ENCODE measurements at places on chromosomes 4 and X. TPM values are rescaled to one million over a fixed set of nuclear protein-coding genes. Genes with fewer than 3 reads are reported as not detected.
A peak's percentile ranks its signal among the peaks of the same experiment; 100 is the strongest.

GRCh38 chr4:116668190-116668589 lies 417.2 kb downstream of the TRAM1L1 start:
- no peaks in the 10 kb centered on the region for H3K36me3 ChIP-seq
- no peaks in the 10 kb centered on the region for H3K4me1 ChIP-seq
- no peak overlapping the region for H3K4me3 ChIP-seq
- H3K27ac ChIP-seq: no peak overlapping the region
- no peak for DNase-seq

- no peak for DNase-seq
- no peak overlapping the region for H3K27ac ChIP-seq
- H3K4me3 ChIP-seq: no peak overlapping the region
These were observed 267.4 kb downstream of the ANK2 start for GRCh38 chr4:113316879-113317278.

- H3K27me3 ChIP-seq: no peaks in the 10 kb centered on the region
- DNase-seq: no peak
- peaks cover 11% of the 10 kb centered on the region for H3K4me1 ChIP-seq
- H3K4me3 ChIP-seq: peak overlapping the region; percentile 21
- H3K36me3 ChIP-seq: no peaks in the 10 kb centered on the region
- H3K27ac ChIP-seq: peak overlapping the region; percentile 95
These were observed 1.2 kb upstream of the CDK16 start for GRCh38 chrX:47217121-47217851.

GRCh38 chrX:119802546-119802945 lies 11.1 kb upstream of the RPL39 start:
- no peak overlapping the region for H3K27ac ChIP-seq
- H3K4me3 ChIP-seq: no peak overlapping the region
- DNase-seq: no peak
- H3K36me3 ChIP-seq: no peaks in the 10 kb centered on the region
- no peaks in the 10 kb centered on the region for H3K4me1 ChIP-seq

- H3K36me3 ChIP-seq: no peaks in the 10 kb centered on the region
- no peak overlapping the region for H3K27ac ChIP-seq
- H3K4me3 ChIP-seq: no peak overlapping the region
- H3K4me1 ChIP-seq: no peaks in the 10 kb centered on the region
- H3K27me3 ChIP-seq: no peaks in the 10 kb centered on the region
- DNase-seq: no peak
These were observed 451.5 kb downstream of the UBE2NL start for GRCh38 chrX:144335402-144335801.

DNA sequence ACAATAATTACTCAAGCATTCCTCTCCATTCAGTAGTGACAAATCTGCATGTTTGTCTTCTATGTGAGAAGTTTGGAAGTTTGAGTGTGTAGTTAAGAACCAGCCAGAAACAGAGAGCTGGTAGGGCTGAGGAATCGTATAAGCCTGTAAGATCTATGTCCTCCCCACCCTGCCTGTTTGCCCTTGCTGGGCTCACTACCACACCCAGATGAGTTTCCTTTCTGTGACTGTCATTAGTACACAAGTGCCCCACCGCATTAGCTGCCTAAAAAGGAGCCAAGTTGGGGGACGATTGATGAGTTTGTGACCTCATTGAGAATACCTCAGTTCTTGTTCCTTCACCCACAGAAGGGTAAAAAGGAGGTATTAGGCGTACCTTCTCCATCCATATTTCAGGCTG lies 28.3 kb downstream of the DOCK11 start:
- no peaks in the 10 kb centered on the region for H3K27me3 ChIP-seq
- no peaks in the 10 kb centered on the region for H3K36me3 ChIP-seq
- H3K4me1 ChIP-seq: no peaks in the 10 kb centered on the region
- H3K4me3 ChIP-seq: no peak overlapping the region
- no peak for DNase-seq

- no peaks in the 10 kb centered on the region for H3K36me3 ChIP-seq
- no peak overlapping the region for H3K4me3 ChIP-seq
- no peaks in the 10 kb centered on the region for H3K4me1 ChIP-seq
- no peak for DNase-seq
- no peak overlapping the region for H3K27ac ChIP-seq
These were observed 36.0 kb upstream of the GABRA2 start for GRCh38 chr4:46425775-46426400.

- no peaks in the 10 kb centered on the region for H3K36me3 ChIP-seq
- no peak overlapping the region for H3K27ac ChIP-seq
- H3K4me1 ChIP-seq: peaks cover 14% of the 10 kb centered on the region
- no peak for DNase-seq
These were observed 19.7 kb downstream of the FABP2 start for GRCh38 chr4:119302073-119302832.

DNA sequence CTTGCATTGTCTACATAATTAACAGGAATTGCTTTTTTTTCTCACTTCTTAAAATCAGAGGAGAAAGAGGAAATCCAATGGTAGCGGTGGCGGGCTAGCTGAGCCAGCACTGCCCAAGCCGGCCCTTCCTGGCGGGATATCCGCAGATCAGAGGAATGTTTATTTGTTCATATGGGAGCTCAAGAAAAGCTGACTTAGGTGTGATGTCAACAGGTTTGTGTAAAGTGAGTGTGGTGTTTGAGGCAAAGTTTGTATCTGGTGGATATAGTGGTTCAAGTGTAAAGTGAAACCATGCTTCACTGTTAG lies 466 bp upstream of the SLC39A8 start:
- no peaks in the 10 kb centered on the region for H3K4me1 ChIP-seq
- no peaks in the 10 kb centered on the region for H3K36me3 ChIP-seq
- DNase-seq: no peak
- H3K27ac ChIP-seq: peak overlapping the region; percentile 90
- H3K27me3 ChIP-seq: no peaks in the 10 kb centered on the region
- H3K4me3 ChIP-seq: no peak overlapping the region

DNA sequence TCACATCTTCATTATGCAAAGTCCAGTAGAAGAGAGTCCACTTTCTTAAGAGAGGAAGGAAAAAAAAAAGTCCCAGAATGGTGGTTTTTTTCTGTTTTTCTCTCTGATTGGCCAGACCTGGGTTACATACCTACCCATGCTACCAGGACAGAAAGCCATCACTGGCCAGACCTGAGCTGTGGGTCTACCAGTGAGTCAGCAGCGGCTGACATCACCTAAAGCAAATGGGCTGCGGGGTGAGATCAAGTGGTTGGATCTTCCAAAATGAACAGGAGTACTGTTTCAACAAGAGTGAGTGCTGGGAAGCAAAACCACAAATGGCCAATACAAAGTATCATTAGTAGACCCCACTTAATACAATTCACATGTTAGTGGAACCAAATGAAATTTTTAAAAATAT lies 1.6 kb upstream of the NDST3 start:
- H3K4me3 ChIP-seq: no peak overlapping the region
- no peak overlapping the region for H3K27ac ChIP-seq
- H3K36me3 ChIP-seq: no peaks in the 10 kb centered on the region
- peaks cover 4% of the 10 kb centered on the region for H3K4me1 ChIP-seq

DNA sequence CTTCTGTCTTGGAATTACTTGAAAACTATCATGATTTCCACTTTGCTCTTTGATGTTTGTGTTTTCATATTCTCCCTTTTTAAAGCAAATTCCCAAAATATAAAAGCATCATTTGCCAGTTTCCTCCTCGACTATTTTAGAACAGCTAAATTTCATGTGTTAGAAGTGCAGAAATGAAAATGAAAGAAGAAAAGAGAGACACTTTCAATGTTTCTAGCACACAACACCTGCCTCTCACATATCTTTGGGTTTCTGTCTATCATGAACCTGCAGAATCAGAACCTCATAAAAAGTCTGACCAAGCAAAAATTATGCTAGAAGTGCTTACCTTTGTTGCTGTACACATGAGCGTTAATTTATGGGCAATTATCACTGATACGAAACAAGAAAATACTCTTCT lies 1.9 kb upstream of the NEUROG2 start:
- peaks cover 16% of the 10 kb centered on the region for H3K4me1 ChIP-seq
- no peak overlapping the region for H3K27ac ChIP-seq
- H3K4me3 ChIP-seq: no peak overlapping the region
- no peak for DNase-seq

Gene FOXR2
- total RNA-seq: not detected

Gene SASH3
- total RNA-seq: 1.1 TPM

Gene DUSP9
- total RNA-seq: 0.09 TPM

Gene AMER1
- total RNA-seq: 3.1 TPM

Gene AKAP14
- total RNA-seq: not detected

Gene SLC49A3
- 6.5 TPM for total RNA-seq

Gene TSPYL2
- 12.4 TPM for total RNA-seq

Gene SLC25A4
- 16.7 TPM for total RNA-seq

Measured in pancreas (tissue), 10 donors.